Smooth muscle cell of the pulmonary artery (primary cell): ENCODE measurements at places on chromosomes 2 and 18. TPM values are rescaled to one million over a fixed set of nuclear protein-coding genes. Genes with fewer than 3 reads are reported as not detected.

The NAT8 gene
- not detected in 2 replicates for total RNA-seq

The SALL3 gene
- total RNA-seq, result 0.52 TPM in 1 of 2 replicates, not detected in the other

The G6PC2 gene
- not detected in 2 replicates for total RNA-seq

The KRCC1 gene
- 16.2 and 19.9 TPM in 2 replicates for total RNA-seq

The NABP1 gene
- total RNA-seq, result 67.6 and 72.7 TPM in 2 replicates

The FBXO36 gene
- 1.8 and 2.9 TPM in 2 replicates for total RNA-seq

The KIF5C gene
- 0.10 and 0.13 TPM in 2 replicates for total RNA-seq

The LRRC30 gene
- not detected in 2 replicates for total RNA-seq

The MBD1 gene
- total RNA-seq, result 56.7 and 65.5 TPM in 2 replicates

The CFC1B gene
- not detected in 2 replicates for total RNA-seq

The GAD1 gene
- 0.07 TPM in 1 of 2 replicates, not detected in the other for total RNA-seq

The TMEM169 gene
- 0.26 and 0.83 TPM in 2 replicates for total RNA-seq

The MALL gene
- 47.8 and 48.5 TPM in 2 replicates for total RNA-seq

The EMX1 gene
- total RNA-seq, result not detected in 2 replicates

The NPPC gene
- 0.07 and 0.96 TPM in 2 replicates for total RNA-seq

The CHRNG gene
- total RNA-seq, result not detected in 2 replicates

The SULT1C4 gene
- total RNA-seq, result 0.13 and 0.17 TPM in 2 replicates

The NFATC1 gene
- total RNA-seq, result 3.5 and 3.8 TPM in 2 replicates

The GPR55 gene
- total RNA-seq, result not detected in 2 replicates

The EPB41L3 gene
- 0.69 and 3.6 TPM in 2 replicates for total RNA-seq

The C2orf66 gene
- 0.20 and 0.59 TPM in 2 replicates for total RNA-seq

The CNTNAP5 gene
- total RNA-seq, result not detected in 2 replicates

The CRYGD gene
- not detected in 2 replicates for total RNA-seq

The GPR39 gene
- total RNA-seq, result 3.3 and 6.4 TPM in 2 replicates

The TNS1 gene
- 243 and 297 TPM in 2 replicates for total RNA-seq

The KATNAL2 gene
- 2.2 and 4.1 TPM in 2 replicates for total RNA-seq

The GDF7 gene
- total RNA-seq, result 0.63 and 1.0 TPM in 2 replicates

The TCF7L1 gene
- total RNA-seq, result 5.1 and 5.2 TPM in 2 replicates

The SNX17 gene
- total RNA-seq, result 111 and 145 TPM in 2 replicates

The PSTPIP2 gene
- total RNA-seq, result 3.5 and 4.7 TPM in 2 replicates

The DLGAP1 gene
- 0.53 and 1.1 TPM in 2 replicates for total RNA-seq

The LAMA1 gene
- total RNA-seq, result 5.4 and 92.5 TPM in 2 replicates

The SYT4 gene
- total RNA-seq, result not detected in 2 replicates

The YES1 gene
- total RNA-seq, result 68.7 and 71.1 TPM in 2 replicates

The B3GNT2 gene
- total RNA-seq, result 20.1 and 20.7 TPM in 2 replicates

The GKN1 gene
- not detected in 2 replicates for total RNA-seq

The IMMT gene
- total RNA-seq, result 47.3 and 51.1 TPM in 2 replicates

The ALKAL2 gene
- total RNA-seq, result not detected in 2 replicates

The GCC2 gene
- total RNA-seq, result 18.9 and 27.5 TPM in 2 replicates

The FEV gene
- not detected in 2 replicates for total RNA-seq
